Karpas-422 (cell line): ENCODE measurements at places on chromosomes 5 and 9. TPM values are rescaled to one million over a fixed set of nuclear protein-coding genes. Genes with fewer than 3 reads are reported as not detected.

DNA sequence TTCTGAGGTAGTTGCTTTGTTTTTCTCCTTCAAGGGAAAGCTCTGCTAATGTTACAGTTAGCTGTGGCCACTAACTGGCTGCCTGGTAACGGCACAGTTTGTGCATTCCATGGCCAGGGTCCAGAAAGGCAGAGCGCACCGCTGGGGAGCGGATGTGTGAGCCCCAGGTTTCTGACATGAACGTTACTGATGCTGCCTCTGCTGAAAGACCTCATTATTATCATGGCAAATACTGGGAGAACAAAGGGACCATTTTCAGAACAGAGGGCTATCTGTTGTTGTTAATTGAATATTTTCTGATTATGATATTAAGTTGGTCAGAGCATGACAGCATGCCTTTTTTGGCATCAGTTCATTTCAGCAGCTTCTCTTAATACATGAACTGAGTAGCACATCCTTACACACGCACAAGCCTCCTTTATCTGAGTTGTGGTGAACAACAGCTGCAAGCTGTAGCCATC is 134.1 kb downstream of the NUDT12 start:
- DNase-seq = no peak

DNA sequence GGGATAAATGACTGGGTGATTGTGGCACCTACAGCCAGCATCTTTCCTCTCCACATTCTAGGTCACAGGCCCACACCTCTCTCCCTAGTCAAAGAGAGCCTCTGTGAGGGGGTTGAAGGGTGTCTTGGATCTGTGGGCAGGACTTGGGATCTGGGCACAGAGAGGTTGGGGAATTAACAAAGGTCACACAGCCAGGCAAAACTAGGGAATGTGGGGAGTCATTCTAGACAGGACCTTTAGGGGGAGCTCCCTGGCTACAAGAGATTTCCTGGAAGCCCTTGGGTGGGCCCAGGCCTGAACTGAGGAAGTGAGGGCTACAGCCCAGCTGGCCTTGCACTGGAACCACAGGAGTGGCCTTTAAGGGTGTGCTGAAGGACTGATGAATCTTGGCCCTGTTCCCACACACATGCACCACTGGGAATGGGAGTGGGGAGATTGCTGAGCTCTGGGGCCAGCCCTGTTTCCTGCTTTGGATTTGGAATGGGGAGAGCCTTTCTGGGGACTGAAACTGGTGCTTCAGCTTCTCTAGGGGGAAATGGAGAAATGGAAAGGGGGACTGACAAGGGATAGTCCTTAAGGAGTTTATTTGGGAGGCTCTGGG is 12.4 kb upstream of the CXXC5 start:
- DNase-seq = peak; percentile 67

GRCh38 chr9:99828054-99828416 is 6.3 kb downstream of the NR4A3 start:
- DNase-seq = no peak

GRCh38 chr5:173869316-173869715 is 18.8 kb upstream of the CPEB4 start:
- no peak for DNase-seq

DNA sequence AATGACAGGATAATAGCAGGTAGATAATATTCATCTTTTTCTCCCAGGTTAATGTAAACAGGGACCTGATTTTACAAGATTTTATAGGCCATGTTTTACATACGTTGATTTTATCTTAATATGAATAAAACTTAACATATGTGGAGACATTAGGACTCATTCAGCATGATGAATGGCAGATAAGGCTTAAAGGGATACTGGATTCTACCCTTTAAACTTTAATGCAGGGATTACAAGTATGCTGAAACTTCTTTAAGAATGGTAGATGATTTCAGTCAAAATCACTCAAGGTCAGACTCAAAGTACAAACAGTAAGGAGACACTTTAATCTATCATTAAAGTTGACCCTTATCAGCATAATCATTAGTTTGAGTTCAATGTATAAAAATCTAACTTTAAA is 274.5 kb upstream of the IZUMO3 start:
- DNase-seq = no peak

- no peak for DNase-seq
These were observed 228.9 kb upstream of the MVB12B start for GRCh38 chr9:126097679-126098078.

- no peak for DNase-seq
These were observed 66.0 kb upstream of the RNF130 start for GRCh38 chr5:180137401-180138213.

DNA sequence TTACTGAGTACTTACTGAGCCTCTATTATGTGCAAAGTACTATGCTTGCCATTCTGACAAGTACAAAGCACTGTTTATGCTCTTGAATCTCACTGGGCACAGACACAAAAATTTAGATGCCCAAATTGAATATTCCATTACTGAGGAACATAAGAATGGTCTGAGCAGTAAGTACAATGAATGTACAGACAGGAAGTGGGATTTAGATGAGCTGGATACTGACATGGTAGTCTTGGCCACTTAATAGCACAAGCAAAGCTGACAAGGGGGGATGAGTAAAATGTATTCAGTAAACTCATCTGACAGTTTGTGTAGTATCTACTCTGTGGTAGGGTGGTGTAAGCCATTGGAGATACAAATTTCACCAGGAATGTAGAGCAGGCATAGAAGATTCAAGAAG is 132.4 kb downstream of the EFNA5 start:
- no peak for DNase-seq

DNA sequence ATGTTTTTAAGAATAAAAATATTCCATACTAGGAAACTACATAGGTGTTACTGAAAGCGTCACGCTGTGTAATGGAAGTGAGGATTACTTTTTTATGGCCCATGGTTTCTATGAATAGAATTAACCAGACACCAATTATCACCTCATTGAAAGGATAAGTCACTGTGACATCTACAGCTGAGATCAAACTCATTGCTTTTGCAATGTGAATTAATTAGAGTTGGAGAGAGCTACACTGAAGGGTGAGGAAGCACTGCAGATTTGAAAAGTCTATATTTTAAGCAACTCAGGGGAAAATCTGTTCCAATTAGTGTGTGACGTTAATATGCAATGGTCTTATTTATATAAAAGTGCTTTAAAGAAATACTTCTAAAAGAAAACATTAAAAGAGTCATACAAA is 1300.1 kb upstream of the DMAC1 start:
- no peak for DNase-seq

GRCh38 chr5:172487671-172488070 is 33.3 kb upstream of the SH3PXD2B start:
- DNase-seq = no peak

DNA sequence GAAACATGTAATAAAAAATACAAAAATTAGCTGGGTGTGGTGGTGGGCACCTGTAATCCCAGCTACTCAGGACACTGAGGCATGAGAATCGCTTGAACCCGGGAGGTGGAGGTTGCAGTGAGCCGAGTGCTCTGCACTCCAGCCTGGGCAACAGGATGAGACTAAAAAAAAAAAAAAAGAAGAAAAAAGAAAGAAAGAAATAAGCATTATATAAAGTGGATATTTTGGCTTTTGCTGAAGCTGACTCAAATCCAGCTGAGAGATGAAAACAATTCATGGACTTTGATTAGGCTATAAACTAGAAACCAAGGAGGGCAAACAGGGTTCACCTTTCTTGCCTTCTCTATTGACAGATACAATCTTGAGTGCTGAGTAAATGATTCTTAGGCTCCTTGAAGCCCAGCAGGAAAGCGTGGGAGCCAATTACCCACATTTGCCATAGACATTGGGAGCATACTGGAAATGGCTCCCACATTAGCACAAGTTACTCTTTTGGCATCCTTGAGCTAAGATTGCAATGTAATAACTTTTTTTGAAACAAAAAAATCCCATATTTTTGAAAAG is 2.4 kb upstream of the BTF3 start:
- DNase-seq = no peak

DNA sequence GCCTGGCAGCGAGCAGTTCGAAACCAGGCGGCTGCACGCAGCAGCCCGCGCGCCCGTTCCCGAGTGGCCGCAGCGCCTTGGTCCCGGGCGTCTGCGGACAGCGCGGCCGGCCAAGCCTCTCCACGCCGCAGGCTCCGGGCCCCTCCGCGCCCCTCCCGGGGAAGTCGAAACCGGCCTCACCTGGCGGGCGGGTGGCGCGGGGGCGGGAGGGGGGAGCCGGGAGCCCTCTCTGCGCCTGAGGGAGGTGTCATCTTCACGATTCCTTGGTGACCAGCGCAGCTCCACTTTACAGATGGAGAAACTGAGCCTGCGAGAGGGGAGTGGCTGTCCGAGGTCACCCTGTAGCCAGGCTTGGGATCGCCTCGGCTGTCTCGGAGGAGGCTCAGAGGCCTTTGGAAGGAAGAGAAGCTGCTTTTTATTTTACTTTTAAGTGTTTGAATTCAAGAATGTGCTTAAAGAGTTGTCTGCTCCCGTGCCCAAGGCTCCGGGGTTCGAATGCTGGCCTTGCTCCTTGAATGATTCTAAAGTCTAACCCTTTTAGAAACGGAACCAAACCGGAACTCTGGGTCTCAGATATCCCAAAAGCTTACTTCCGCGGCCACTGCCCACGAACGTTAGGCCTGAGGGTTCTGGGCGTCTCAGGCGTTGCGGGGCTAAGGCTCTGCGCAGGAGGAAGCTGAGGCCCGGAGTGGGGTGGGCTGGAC is 662 bp downstream of the SUSD3 start:
- no peak for DNase-seq

DNA sequence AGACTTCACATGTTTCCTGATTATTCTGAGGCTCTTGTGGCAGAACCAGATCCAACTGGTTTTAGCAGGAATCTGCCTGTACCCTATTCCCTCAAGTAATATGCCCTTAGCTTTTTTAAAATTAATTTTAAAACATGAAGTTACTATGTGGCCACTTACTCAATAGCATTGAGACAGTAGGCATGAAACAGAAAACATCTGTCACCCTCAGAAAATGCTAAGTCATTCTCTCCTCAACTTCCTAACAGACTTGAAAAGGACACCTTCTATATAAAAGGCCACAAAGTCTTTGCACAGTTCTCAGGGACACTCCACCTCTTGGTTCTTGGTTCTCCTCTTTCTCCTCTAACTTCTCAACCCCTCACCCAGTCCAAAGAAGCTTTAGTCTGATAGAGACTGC is 277.8 kb downstream of the RAB3C start:
- no peak for DNase-seq

GRCh38 chr5:149576021-149576420 is 5.3 kb upstream of the ARHGEF37 start:
- no peak for DNase-seq

- DNase-seq = no peak
These were observed 6.4 kb upstream of the CARD9 start for GRCh38 chr9:136379891-136380290.

- peak; percentile 53 for DNase-seq
These were observed 44.8 kb downstream of the PRRC1 start for GRCh38 chr5:127562252-127562651.

GRCh38 chr5:113320273-113320780 is 114.5 kb downstream of the TSSK1B start:
- DNase-seq = no peak

DNA sequence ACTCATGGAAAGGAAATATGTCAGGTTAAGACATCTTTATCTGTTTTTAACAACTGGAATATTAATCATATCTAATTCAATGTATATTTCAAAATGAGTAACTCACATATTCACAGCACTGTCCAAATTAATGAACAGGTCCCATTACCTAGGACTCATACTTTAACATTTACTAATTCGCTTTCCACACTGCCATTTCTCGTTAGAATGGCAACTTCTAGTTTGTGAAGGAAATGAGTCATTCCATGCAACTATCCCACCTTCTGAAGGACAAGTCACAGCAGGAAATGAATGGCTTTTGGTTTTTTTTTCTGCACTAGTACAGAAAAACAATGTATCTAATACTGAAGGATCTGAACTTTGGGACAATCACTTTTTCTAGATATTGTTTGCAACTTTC is 24.6 kb upstream of the IFNK start:
- DNase-seq = no peak

DNA sequence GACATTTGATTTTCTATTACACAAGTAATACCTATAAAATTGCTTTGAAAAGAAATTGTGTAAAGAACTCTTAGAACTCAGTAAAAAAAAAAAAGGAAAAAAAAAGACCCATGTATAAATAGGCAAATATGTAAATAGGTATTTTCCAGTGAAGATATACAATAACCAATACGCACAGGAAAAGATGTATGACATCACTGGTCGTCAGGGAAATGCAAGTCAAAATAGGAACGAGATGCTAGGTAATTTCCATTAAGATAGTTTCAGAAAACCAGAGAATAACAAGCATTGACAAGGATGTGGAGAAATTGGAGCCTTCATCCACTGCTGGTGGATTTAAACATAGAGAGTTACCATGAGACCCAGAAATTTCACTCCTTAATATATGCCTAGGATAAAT is 708.8 kb downstream of the MTRR start:
- DNase-seq = no peak

- no peak for DNase-seq
These were observed 3.1 kb downstream of the TBC1D9B start for GRCh38 chr5:179904463-179905160.

DNA sequence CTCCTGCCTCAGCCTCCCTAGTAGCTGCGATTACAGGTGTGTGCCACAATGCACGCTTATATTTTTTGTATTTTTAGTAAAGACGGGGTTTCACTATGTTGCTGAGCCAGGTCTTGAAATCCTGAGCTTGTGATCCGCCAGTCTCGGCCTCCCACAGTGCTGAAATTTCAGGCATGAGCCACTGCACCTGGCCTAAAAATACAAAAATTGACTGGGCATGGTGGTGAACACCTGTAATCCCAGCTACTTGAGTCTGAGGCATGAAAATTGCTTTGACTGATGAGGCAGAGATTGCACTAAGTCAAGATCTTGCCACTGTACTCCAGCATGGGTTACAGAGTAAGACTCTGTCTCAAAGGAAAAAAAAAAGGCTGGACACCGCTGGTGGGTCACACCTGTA is 13.1 kb upstream of the DYNC2I2 start:
- peak; percentile 38 for DNase-seq

- DNase-seq = no peak
These were observed 119.6 kb upstream of the RETREG1 start for GRCh38 chr5:16736158-16736995.

GRCh38 chr5:6573651-6574101 is 59.2 kb downstream of the NSUN2 start:
- peak; percentile 54 for DNase-seq

DNA sequence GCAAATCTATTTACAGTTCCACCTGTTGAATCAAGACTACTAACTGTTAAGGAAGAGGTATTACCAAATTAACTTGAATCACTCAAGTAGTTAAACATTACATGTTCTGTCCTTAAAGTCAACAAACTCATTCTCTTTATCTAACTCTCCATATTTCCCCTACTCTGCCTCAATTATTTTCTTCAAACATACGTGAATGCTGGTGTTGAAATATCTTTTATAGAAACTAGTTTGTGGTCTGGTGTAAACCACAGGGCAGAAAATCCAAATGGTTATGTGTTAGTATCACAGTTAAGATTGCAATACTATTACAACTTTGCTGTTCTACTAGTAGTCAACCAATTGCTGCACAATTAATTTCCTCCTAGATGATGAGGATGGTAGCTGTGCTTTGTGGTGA is 603.5 kb downstream of the KCTD16 start:
- no peak for DNase-seq

- peak; percentile 78 for DNase-seq
These were observed 100.1 kb upstream of the TNFAIP8 start for GRCh38 chr5:119255571-119256356.

Gene FUT7
- not detected in 2 replicates for total RNA-seq

Gene PCDHA7
- total RNA-seq = not detected in 2 replicates

Gene FAM221B
- not detected in 2 replicates for total RNA-seq

Gene PCDHGB3
- 19.5 and 22.7 TPM in 2 replicates for total RNA-seq

Gene NUTM2G
- not detected in 2 replicates for total RNA-seq

Gene RASEF
- total RNA-seq = 0.04 and 0.15 TPM in 2 replicates

Gene TRIM14
- total RNA-seq = 17.5 and 18.3 TPM in 2 replicates

Gene IGFBPL1
- total RNA-seq = not detected in 2 replicates

Gene CARTPT
- not detected in 2 replicates for total RNA-seq

Gene PAX5
- 88.9 and 93.3 TPM in 2 replicates for total RNA-seq

Gene FLT4
- not detected in 2 replicates for total RNA-seq
